Progenitor cell of endocrine pancreas (in vitro differentiated cells): ENCODE measurements at places on chromosomes 16 and 17.

DNA sequence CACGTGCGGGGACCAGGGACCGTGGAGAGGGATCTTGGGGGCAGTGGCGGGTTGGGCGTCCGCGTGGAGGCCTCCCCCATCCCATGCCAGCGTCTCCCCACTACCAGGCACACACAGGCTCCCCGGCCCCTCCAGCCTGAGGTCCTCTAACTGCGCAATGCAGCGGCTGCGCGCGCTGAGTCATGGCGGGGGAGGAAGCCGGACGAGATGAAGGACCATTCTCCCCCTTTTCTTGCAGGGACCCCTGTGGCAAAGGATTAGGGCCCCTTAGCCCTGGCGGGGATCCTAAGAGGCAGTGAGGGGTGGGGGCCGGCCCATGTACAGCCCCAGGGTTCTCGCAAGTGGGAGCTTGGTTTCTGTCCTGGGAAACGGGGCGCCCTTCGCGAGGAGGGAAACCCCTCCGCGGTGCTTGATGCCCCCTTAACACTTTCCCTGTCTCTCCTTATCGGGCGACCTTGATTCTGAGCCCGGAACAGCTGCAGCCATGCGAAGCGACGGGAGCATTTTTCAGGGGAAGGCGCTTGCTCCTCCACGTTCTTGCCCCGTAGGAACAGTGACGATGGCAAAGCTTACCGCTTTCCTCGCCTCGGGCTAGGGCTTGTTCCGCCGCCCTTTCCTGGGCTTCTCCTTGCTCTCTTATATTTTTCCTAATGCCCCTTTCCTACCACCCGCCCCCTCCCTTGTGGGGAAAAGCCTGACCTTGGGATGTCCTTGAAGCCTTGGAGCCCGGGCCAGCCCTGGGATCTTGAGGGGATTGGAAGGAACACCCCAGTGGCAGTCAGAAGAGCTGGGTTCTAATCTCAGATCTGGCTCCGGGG is 592 bp downstream of the ALDOA start:
- DNase-seq, result no peak

DNA sequence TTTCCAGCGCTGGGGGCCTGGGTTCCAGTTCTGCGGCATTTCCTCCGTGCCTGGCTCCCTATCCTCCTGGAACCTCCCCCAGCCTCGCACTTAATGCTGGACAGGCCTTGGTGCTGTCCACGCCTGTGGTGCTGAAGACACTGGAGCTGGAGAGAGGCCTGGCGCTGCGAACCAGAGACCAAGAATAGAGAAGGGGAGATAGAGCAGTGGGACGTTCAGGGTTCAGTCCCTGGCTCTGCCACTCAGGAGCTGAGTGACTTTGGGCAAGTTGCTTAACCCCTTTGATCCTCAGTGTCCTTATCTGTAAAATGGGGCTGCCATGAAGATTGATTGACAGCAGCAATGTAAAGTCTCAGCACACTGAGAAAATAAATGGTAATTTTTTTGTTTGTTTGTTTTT is 11.9 kb downstream of the SBK1 start:
- no peak for DNase-seq

DNA sequence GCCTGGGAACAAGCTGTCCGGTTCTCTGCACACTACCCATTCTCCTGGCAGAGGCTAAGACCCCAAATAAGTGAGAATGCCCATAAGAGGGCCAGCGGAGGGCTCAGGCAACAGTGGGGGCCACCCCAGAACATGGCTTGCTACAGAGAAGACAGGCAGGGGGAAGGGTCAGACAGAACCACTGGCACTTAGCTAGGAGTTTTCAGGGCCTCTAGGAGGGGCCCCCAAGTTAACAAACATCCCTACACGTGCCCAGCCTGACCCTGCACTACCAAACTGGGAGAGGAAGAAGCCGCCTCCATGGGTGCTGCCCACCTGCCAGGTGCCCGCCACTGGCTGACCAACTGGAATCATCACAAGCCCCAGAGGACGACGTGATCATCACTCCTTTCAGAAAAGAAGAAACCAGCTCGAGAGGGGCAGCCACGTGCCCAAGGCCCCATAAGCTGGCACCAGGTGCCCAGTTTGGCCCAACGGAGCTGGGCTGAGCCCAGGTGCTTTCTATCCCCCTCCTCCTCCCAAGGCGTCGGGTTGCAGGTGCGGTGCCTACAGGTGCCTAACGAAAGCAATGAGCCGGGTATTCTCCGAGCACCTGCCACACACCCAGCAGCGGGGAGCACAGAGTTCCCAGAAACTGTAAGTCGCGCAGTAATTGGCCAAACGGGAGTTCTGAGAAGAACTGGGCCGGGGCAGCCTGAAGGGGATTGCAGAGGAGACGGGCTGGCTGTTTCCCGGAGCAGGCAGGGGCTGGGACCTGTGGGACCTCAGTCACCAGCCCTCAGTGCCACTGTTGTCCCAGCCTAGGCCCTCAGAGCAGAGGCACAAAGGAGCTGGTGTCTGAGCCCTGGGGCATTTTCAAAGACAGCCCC is 13.2 kb downstream of the RPH3AL start:
- DNase-seq, result no peak

DNA sequence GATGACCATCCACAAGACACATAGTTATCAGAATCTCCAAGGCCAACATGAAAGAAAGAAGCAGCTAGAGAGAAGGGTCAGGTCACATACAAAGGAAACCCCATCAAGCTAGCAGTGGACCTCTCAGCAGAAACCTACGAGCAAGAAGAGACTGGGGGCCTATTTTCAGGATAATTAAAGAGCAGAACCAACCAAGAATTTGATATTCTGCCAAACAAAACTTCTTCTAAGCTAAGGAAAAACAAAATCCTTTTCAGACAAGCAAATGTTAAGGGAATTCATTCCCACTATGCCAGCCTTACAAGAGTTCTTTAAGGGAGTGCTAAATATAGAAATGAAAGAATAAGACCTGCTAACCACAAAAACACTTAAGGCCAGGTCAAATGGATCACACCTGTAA is 47.8 kb downstream of the ITFG1 start:
- DNase-seq, result no peak

DNA sequence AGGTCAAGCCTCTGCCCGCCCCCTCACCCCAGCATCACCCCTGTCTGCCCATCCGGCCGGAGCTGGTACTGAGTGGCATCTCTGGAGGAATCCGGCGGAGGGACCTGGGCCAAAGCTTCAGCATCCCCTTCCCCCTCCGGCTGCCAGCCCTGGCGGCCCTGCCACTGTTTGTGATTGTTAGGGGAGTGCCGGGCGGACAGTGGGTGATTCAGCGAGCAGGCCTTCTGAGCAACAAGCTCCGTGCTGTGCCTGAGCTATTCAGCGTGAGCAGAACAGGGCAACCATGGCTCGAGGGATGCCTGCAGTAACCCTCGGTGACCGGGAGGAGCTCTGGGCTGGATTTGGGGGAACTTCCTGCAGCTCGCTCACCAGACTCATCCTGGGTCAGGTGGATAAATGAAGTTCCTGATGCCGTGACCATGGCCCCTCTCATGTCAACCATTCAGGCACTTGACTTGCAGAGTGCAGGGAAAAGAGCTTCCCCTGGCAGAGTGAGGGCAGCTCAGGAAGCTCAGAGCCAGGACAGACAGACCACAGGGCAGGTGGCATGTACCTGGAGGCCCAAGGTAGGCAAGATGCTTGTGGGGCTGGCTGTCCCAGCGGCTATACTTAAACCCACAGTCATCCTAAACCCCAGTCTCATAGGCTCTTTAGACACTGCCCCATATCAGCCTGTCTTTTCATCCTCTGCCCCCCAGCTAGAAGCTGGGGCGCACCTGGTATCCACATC is 24.3 kb upstream of the MLKL start:
- no peak for DNase-seq

DNA sequence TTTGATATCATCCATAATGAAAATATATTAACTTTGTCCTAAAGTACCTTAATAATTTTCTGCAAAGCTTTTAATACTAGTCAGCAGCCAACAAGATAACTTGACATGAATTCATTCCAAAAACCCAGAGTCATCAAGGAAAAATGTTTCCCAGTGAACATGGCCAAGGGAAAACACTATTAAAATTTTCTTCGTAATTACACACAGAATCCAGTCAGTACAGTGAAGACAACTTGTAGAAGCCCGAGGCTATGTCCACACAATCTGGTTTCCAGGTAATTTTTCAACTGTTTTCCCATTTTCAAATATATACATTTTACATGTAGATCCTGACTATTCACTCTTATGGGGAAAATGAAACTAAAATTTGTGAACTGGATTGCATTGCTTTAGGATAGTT is 600.9 kb downstream of the CDH8 start:
- no peak for DNase-seq

DNA sequence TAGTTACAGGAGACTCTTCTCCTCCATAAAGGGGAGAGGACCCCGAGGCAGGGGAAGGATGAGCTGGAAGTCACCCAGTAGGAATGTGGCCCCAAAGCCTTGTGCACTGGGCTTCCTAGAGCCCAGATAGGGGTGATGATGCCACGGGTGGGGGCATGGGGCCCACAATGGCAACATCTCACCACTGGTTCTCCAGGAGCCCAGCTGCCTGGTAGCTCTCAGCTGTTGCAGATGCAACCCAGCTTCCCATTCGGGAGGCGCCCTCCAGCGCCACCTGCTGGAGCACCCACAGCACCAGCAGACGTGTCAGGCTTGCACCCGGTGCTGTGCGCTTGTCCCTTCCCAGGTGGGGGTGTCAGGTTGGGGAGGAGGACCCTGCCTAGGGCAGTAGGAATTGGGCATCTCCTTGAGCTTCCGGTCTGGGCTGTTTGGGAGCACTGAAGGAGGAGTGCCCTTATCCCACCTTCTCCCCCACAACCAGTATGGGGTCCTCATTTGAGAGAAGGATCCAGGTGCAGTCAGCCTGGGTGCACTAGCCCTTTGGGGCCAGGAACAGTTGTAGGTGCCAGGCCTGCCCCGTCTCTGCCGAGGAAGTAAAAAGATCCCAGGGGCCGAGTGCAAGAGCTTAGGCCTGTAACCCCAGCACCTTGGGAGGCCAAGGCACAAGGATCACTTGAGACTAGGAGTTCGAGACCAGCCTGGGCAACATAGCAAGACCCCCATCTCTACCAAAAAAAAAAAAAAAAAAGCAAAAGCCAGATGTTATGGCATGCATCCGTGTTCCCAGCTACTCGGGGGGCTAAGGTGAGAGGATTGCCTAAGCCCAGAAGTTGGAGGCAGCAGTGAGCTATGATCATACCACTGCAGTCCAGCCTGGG is 14.4 kb downstream of the CDIPT start:
- peak; percentile 53 for DNase-seq

DNA sequence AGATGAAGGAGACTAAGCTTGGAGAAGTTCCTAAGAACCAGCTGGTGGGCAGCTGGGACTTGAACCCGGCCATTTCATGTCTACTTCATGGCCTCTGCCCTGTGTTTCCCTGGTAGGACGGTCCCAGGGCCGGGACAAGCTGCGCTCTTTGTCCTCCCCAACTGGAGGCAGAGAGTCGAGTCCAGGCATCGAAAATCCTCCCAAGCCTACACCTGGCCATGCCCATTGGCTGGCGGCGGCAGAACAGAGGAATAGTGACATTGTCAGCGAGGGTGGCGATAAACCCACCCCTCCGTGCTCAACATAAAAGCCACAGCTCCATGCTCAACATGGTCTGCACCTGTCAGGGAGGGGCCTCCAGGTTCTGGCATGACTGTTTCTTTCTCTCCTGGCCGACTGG is 77.7 kb downstream of the RBFOX3 start:
- DNase-seq, result no peak

GRCh38 chr17:41049110-41049509 is 2.0 kb upstream of the KRTAP2-1 start:
- DNase-seq, result no peak

- no peak for DNase-seq
Observed at GRCh38 chr16:58299757-58300349, 5.0 kb upstream of the PRSS54 start.

DNA sequence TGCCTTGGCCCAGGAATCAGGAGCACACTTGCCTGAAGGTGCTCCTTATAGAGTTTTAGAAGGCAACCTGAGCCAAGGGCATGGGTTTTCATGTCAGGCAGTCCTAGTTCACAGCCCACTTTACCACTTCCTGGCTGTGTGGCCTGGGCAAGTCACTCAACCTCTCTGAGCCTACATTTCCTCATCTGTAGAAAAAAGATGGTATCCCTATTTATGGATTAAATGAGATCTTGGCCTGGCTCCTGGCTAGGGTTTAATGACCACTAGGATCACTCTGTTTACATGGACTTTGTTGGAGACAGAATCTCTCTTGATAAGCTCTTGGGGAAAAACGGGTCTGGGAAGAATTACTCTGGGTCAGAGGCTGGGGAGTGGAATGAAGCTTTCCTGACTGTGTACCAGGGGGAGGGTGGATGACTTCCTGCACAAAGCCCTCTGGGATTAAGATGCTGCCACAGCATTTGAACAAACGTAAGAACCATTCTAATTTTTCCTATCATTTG is 2.3 kb downstream of the MT2A start:
- no peak for DNase-seq

- no peak for DNase-seq
Observed at GRCh38 chr17:79549141-79549915, 61.5 kb downstream of the RBFOX3 start.

DNA sequence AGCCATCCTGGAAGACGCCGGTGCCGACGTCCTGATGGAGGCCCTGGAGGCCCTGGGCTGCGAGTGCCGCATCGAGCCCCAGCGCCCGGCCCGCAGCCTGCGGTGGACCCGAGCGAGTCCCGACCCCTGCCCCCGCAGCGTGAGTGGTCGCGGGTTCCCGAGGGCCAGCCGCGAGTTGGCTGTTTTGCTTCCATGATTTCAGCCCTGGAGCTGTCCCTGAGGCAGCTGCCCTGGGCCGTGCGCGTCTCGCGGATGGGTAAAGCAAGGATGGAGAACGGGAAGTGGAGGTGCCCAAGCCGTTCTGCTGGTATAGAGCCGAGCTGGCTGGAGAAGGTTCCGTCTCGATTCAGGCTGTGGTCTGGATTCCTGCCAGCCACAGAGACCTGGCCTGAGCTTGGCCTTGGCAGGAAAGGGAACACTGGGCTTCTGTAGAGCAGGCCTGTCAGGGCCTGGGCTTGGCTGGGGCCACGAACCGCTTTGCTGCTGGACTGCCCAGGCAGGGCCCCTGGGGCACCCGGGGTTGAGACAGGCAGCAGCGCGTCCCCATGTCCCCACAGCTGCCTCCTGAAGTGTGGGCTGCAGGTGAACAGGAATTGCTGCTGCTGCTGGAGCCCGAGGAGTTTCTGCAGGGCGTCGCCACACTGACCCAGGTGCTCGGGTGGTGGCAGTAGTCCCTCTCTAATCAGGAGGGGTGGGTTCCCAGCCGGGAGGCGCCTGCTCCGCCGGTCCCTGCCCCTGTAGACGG is 941 bp upstream of the MRPS34 start:
- no peak for DNase-seq

DNA sequence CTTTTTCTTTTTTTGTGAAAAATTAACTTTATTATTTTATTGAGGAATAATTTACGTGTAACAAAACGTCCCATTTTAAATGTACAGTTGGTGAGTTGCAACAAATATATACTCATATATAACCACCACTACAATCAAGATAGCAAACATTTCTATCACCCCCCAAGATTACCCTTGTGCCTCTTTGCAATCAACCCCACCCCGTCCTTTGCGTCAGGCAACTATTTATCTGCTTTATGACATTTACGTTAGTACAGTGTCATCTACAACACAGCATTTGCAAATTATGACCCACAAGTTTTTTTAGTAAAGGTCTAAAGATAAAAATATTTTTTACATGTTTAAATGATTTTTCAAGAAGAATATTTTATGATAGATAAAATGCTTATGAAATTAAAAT is 485.6 kb upstream of the SOX9 start:
- DNase-seq, result no peak

GRCh38 chr16:80273635-80274538 is 266.9 kb upstream of the DYNLRB2 start:
- DNase-seq, result no peak
